Stimulated activated CD4-positive, alpha-beta T cell treated with anti-CD3 and anti-CD28 coated beads, Interleukin-2, amount 100 ng/mL, for 48 hours (primary cell): ENCODE measurements at places on chromosomes 4 and X.
A peak's percentile ranks its signal among the peaks of the same experiment; 100 is the strongest.

DNA sequence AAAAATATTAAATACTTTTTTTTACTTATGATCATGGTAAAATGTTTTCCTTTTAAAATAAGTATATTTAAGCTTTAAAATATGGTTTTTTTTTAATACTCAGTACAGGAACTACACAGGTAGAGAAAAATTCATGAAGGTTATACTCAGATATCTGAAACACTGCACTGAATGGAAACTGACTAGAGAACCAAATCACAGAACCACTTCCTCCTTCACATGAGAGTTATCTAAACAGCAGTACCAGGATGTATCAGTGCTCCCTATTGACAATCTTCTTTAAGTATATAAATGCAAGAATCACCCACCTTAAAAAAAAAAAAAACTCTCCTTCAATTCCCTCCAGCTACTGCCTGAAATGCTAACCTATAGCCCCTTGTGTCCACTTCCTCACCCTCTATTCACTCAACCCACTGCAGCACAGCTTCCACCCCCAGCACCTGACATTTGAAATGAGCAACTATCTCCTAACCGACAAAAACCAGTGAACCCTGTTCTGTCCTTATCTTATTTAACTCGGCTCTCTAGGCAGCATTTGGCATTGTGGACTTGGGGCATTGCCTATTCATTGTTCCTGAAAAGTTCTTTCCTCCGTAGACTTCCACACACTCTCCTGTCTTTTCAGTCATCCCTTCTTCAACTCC is 9.1 kb downstream of the SLC7A3 start:
- no peak for DNase-seq

- DNase-seq = no peak
Observed at GRCh38 chr4:73998040-73999011, at the start of gene CXCL5. Gene CXCL5, minus strand, starts transcription at chr4:73998677. Its CDS starts 96 bp downstream, at chr4:73998581.

- DNase-seq = no peak
Observed at GRCh38 chr4:140743194-140743931, 12.8 kb downstream of the TBC1D9 start.

DNA sequence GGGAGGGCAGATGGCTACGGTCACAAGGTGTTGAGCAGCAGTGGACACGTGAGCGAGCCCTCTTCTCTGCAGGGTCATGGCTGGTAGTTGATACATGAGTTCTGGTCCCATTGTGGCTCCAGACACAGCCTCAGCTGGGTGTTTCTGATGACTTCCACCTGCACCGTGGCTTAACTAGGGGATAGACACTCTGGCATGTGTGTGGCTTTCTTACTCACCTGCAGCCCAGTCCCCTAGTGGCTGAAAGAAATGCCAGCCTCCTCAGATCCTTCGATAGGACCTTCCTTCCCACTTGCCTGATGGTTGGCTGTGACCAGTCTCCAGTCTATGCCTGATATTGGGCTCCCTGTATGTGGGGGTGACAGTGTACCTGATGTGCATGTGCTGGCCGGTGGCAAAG is 5.0 kb downstream of the GPR78 start:
- DNase-seq = no peak

- peak; percentile 25 for DNase-seq
Observed at GRCh38 chr4:2042204-2042946, 16.8 kb upstream of the NAT8L start.

DNA sequence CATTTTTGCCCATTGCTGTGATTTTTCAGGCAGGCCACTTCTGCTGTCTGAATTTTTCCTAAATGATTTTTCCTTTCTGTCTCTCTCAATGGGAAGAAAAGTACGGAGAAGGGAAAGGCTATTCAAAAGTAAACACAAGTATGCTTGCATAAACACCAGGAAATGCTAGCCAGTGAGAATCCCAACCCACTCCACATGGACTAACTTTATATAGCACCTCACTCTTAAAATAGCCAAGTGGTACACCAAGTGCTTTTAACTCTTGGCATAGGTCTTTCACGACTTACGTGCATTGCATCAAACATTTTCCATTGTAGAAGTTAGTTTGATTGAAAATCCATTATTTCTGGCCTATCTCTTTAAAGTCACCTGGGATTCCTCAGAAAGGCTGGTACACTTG is 178.9 kb upstream of the SPANXN1 start:
- no peak for DNase-seq

DNA sequence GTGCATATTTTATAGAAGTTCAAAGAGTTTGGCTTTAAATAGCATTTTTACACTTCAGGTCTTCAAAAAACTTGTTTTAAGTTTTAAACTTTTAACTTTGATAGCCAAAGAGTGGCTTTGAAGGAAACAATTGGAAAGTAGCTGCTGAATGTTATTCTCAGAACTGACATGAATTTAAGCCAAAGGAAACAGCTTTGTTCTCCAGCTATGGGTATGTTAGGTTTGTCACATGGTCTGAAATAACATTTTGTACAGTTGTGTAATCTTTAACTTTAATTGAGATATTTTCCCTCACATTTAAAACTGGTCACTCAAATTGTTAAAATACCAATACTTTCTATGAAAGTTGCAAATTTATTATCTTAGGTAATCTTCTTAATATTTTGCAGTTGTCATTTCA is 564.7 kb downstream of the IL15 start:
- no peak for DNase-seq

GRCh38 chr4:139131209-139131870 is 45.7 kb downstream of the ELF2 start:
- DNase-seq = no peak

DNA sequence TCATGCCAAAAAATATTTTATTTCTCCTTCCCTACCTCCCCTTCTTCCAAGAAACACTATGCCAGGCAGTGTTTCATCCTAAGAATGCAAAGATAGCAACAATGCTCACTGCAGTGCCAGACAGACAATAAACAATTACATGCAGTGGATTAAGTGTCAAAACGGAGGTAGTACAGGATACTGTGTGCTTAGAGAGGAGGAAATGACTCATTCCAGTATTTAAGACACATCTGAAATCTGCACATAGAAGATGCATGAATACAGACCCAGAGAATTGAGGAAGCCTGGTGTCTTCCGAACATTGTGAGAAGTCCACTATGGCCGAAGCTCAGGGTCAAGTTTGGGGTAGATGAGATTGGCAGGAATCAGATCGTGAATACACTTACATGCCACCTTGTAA is 326.4 kb downstream of the PPP3CA start:
- DNase-seq = no peak
